ENCODE measurements at places on chromosomes 11 and 22.

GRCh38 chr11:73221996-73222395 lies 3.9 kb downstream of the P2RY2 start:
- no peak for DNase-seq

DNA sequence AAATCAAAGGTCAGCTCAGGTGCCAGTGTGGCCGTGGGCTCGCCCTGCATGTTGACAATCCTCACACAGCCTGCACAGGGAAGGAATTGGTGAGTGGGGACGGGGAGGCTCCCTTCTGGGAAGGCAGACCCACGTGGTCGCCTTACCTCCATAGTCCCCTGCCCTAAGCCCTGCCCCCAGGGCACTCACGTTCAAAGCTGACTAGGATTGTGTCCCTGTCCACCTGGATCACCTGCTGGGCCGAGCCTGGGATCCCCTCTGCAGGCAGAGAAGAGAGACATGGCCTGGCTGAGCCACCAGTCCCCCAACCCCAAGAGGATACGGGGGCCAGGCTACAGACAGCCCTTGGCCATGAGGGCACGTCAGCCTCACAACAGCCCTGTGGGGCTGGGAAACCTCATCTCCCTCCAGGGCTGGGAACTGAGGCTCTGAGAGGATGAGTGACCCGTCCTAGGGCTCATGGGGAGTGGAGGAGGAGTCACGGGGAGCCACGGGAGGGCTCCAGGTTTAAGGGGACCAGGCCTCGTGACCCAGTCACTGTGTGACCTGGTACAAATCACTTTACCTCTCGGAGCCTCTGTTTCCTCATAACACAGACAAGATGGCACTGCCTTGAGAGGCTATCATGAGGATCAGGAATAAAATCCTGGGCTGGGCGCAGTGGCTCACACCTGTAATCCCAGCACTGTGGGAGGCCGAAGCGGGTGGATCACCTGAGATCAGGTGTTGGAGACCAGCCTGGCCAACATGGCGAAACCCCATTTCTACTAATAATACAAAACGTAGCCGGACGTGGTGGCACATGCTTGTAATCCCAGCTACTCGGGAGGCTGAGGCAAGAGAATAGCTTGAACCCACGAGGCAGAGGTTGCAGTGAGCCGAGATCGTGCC lies 12.1 kb upstream of the SF1 start:
- no peak for DNase-seq

DNA sequence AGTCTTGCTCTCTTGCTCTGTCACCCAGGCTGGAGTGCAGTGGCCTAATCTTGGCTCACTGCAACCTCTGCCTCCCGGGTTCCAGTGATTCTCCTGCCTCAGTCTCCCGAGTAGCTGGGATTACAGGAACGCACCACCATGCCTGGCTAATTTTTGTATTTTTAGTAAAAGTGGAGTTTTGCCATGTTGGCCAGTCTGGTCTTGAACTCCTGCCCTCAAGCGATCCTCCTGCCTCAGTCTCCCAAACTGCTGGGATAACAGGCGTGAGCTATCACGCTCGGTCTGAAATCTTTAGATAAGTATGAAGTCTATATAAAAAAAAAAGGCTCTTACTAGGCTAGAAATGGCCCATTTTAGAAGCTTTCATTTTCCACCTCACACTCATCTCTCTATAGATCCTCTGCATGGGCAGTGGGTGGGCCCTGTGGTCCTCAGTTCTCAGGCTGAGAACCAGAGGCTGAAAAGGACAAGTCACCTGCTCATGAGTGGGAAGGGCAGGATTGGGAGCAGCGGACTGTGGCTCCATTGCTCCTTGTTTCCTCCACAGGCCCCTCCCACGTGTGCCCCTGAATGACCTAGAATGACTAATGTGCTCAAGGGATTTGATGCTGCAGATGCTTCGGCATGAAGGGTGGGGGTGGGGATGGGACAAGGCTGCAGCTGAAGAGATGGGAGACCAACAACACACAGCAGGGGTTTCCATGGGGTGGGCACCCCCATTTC lies 19.8 kb upstream of the PRAME start:
- no peak for DNase-seq

GRCh38 chr11:82899186-82899820 lies 927 bp downstream of the PRCP start:
- DNase-seq, result peak; percentile 17

- DNase-seq, result no peak
Measured at GRCh38 chr11:77137421-77137820, 9.4 kb downstream of the MYO7A start.

DNA sequence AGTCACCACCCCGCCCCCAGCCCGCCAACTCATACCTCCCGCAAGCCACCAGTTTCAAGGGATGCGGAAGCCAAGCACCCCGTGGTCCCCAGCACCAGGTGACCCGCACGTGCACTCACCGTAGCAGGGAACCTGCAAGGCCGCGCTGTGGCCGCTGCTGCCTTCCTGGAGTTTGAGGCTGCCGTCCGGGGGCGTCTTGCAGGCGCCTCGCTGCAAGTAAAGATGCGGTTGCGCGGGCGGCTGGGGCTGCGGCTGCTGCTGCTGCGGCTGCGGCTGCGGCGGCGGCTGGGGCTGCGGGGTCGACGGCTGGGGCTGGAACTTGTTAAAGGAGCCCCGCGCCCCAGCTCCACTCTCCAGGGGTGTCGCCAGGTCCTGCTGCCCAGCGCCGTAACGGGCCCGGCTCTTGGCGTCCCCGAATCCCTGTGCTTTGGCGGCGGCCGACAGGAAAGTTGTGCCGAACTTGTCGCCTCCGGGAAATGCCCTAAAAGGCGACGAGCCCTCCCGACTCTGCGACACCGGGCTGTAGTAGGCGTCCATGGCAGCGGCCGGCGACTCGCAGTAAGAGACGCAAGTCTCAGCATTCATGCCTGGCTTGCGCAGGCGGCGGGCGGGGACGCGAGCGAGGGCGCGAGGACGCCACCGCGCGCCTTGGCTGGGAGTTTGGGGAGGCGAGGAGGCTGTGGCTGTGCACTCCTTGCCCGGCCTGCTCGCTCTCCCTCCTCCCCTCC lies at the start of gene ALX4:
TSS of gene ALX4 (minus strand) at position 662 of the 728 bp plus-strand sequence. CDS start at position 585, 77 bp downstream.
- no peak for DNase-seq

DNA sequence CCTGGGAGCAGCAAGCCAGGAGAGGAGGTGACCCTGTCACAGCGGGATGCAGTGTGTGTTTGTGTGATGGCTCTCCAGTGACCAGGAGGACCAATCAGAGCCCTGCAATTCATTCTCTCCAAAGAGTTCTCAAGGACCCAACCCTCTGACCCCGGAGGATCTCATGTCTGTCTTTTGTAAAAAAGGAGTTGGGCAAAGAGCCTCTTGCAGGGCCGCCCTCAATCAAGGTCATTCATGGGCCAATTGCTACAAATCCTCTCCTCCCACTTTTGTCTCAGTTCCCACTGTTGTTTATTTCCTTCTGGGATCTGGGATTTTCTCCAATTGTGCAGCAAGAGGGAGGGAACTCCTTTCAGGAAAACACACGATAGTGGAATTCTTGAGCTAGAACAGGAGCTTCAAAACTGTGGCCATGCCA lies 4.0 kb downstream of the TECTA start:
- DNase-seq, result no peak

- DNase-seq, result no peak
Measured at GRCh38 chr11:3102641-3102921, 45.4 kb upstream of the CARS1 start.

DNA sequence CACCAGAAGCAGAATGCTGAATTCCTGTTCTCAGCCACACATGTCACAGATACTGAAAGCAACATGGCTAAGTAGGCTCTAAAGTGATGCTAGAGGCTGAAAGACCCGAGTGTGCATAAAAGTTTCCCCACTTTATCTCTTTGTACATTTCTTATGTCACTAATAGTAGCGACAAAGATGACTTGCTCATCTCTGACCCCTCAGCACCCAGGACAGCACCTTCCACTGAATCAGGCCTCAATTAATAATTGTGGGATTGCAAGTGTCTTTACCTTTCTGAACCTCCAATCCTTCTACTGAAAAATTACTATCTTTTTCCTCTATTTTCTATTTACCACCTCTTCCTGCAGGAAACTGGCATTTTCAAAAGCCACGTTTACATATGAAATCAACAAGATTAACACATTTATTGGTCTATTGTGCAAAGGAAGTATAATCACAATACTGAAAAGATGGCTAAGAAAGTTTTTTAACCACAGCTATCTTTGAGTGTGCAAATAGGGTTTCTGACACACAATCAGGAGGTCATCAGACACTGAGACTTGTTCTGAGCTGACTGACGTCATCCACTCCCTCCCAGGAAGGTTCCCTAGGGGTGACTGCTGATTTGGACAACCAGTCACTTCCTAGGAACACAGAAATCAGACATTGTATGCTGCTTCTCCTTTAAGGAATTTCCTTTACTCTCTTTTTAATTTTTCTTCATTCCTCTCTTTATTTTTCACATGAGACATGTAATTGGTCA lies 213.9 kb upstream of the ISX start:
- no peak for DNase-seq

DNA sequence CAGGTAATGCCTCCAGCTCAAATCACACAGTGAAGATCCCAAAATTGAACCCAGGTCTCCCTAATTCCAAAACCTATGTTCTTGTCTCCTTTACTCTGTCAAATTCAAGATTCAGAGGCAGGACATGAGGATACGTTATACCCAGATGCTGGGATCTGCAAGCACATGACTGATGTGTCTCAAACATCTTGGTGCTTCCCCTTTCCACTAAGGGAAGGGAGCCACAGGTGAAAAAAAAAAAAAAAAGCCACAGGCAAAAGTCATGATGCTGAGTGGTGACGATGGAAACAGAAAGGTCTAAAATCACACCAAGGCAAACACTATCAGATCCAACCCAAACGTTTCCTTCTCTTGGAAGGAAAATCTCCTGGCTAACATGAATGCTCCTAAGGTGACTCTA lies 24.0 kb downstream of the ABTB2 start:
- DNase-seq, result no peak

DNA sequence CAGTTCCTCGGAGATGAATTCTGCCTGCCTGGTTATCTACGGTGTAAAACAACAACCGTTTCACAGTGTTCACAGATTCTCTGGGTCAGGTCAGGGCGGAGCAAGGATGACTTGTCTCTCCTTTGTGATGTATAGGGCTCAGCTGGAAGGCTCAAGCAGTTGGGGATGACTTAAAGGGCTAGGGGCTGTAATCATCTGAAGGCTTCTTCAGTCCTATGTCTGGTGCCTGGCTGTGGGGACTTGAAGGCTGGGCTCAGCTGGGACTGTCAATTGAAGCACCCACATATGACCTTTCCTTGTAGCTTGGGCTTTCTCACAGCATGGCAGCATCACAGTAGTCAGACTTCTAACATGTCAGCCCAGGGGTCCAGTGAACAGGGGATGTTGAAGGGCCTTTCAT lies 29.3 kb downstream of the EIF3F start:
- no peak for DNase-seq

GRCh38 chr11:44775985-44776446 lies 49.3 kb downstream of the TSPAN18 start:
- DNase-seq, result no peak

DNA sequence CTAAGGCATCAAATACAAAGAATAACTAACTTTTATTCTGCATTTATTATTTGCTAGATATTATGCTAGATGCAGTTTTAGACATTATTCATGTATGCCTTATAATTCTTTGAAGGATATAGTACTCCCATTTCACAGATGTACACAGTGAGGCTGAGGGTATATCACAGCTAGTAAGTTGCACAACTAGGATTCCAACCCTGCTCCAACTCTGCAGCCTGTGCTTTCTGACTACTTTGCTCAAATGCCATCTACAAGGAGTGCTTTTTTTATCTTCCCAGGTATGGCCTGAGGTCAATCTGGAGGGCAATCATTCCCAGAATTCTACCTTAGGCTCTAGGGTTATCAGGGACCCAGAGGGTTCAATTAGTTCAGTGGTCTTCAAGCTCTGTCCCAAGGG lies 28.4 kb downstream of the NUP160 start:
- DNase-seq, result no peak

DNA sequence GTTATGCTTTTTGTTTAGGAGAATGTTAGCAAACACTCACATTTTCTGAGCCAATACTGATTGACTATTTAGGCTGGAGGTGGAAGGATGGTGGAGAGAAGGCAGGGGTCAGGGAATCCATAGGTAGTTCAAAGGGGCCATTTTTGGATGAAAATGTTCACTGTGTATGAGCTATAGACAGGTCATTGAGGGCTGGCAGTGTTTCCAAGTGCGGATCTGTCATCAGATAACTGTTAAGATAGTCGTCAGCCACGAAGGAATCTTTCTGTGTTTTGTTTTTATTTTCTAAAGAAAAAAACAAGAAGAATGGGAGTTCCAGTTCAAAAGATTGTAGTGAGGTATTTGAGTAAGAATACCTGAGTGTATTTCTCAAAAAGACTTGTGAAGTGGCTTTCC lies 3.1 kb downstream of the KCNJ5 start:
- DNase-seq, result no peak

DNA sequence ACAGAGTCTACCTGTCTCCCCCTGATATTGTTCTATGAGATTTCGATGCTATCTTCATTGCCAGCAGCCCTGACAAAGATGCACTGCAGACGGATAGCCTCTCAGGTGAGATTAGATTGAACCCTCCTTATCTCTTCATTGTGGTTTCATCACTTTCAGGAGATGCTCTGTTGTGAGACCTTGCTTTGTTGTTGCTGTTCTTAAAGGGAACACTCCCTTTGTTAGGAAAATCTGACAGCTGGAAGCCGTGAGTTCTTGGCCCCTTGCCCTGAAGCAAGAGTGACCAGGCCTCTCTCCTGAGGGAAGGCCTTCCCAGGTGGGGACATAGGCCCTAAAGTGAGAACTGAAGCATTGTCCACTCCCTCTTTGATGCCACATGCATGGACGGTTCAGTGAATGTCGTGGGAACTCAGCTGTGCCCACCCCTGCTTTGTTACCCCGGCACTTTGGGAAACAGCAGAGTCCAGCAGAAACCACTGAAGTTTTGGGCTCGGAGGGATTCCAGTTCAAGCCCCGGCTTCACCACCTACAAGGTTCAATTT lies 976.1 kb downstream of the TBC1D22A start:
- no peak for DNase-seq

DNA sequence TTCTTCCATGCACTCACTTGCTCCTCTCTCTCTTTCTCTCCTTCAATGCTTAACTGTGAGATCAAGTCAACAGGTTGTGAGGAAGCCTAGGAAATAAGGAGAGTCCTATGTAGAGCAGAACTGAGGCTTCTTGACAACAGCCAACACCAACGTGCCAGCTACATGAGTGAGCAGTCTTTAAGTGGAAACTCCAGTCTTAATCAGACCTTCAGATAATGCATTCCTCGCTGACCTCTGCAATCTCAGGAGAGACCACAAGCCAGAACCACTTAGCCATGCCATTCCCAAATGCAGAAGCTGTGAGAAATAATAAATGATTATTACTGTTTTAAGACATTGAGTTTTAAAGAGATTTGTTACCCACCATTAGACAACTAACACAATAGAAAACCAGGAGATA lies 6.1 kb upstream of the TEAD1 start:
- DNase-seq, result no peak

GRCh38 chr22:35629406-35630216 lies 12.5 kb upstream of the MB start:
- DNase-seq, result no peak

GRCh38 chr11:5596607-5597201 lies at the start of gene TRIM6:
TRIM6 (plus strand) TSS chr11:5596637; CDS start chr11:5596898, 261 bp downstream.
- no peak for DNase-seq

- no peak for DNase-seq
Measured at GRCh38 chr11:82731691-82732277, 1.9 kb downstream of the FAM181B start.

- DNase-seq, result no peak
Measured at GRCh38 chr22:37843741-37844089, 419 bp downstream of the ANKRD54 start.

- no peak for DNase-seq
Measured at GRCh38 chr11:128480066-128480465, 107.3 kb downstream of the ETS1 start.
